ENCODE measurements at places on chromosomes 3 and 15. TPM values are rescaled to one million over a fixed set of nuclear protein-coding genes. Genes with fewer than 3 reads are reported as not detected.

- DNase-seq = no peak
Measured at GRCh38 chr15:80677041-80677440, 18.1 kb upstream of the ABHD17C start.

- DNase-seq = no peak
Measured at GRCh38 chr3:69738859-69739203, 433 bp upstream of the MITF start.

- no peak for DNase-seq
Measured at GRCh38 chr15:25244731-25245585, 193.9 kb downstream of the UBE3A start.

DNA sequence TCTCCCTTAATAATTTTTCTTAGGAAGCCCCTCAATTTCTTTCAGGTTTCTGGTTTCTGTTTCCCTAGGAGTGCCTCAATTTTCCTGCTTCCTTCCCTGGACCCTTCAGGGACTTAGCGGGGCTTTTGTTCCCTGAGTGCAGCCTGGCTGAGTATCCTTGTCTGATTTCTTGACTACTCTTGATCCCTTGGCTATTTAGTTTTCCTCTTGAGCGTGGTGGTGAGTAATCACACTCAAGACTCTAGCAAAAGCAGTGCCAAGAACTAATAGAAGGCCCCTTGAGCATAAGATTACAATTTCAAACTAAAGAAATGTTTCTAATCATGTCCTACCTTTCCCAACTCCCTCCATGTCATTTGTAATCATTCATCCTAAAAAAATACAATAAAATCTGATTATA, 94.3 kb upstream of the C3orf80 start:
- no peak for DNase-seq

DNA sequence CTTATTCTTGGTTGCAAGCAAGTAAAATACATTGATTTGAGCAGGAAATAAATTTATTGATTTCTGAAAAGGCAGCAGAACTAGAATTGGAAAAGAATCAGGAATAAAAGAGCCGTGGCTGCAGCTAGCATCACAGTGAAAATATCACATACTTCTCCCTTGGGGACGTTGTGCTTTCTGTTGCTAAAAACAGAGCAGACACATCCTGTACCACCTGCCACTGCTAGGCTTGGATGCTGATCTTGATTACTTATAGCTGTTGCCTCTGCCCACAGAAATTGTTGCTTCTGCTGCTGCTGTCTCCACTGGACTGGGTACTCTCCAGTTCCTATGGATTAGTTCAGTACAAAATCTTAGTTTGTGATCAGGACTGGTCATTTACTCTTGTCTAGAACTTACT, 283.8 kb downstream of the C3orf38 start:
- DNase-seq = no peak

- DNase-seq = no peak
Measured at GRCh38 chr3:23675010-23675409, 130.7 kb upstream of the UBE2E1 start.

GRCh38 chr3:16203671-16204629, 29.5 kb downstream of the GALNT15 start:
- DNase-seq = no peak

DNA sequence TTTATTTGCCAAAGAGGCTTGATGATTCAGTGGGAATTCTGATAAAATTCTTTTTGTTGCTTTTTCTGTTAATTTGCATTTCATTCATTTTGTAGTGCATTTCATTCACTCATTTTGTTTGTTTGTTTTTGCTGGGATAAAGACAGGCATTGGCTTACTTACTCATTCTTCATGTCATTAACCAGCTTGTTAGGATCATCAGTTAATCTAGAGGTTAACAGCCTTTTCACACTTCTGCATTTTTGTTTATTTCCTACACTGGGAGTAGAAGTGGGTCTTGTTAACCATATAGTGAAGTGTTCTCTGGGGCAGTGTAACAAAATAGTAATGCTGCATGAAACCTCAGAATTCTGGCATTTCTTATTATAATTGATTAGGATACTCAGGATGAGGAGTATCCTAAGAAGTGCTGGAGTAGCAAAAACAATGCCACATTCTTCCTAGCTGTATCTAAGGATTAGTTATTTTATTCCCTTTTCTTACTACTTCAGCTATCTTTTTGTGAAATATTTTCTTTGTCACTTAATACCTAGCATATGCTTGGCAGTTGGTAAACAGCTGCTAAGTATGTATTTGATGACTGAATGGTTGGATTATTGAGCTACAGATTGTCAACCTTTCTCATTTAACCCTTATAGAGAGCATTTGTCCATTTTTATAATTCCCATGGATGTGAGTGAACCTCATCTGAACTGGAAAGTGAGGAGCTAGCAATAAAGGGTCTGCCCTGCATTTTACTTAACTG, 135.7 kb upstream of the LRRFIP2 start:
- DNase-seq = no peak

Gene CHDH
- polyA plus RNA-seq = 10.0 TPM

Gene KBTBD12
- polyA plus RNA-seq = 1.6 TPM

Gene HDC
- 0.49 TPM for polyA plus RNA-seq

Gene PLA2G4D
- 0.13 TPM for polyA plus RNA-seq

Gene GABRA5
- polyA plus RNA-seq = 0.14 TPM

All from left renal pelvis (tissue), 4 donors.